ENCODE measurements at places on chromosomes 4 and X. TPM values are rescaled to one million over a fixed set of nuclear protein-coding genes. Genes with fewer than 3 reads are reported as not detected.

Gene MYOZ2
- not detected for total RNA-seq

DNA sequence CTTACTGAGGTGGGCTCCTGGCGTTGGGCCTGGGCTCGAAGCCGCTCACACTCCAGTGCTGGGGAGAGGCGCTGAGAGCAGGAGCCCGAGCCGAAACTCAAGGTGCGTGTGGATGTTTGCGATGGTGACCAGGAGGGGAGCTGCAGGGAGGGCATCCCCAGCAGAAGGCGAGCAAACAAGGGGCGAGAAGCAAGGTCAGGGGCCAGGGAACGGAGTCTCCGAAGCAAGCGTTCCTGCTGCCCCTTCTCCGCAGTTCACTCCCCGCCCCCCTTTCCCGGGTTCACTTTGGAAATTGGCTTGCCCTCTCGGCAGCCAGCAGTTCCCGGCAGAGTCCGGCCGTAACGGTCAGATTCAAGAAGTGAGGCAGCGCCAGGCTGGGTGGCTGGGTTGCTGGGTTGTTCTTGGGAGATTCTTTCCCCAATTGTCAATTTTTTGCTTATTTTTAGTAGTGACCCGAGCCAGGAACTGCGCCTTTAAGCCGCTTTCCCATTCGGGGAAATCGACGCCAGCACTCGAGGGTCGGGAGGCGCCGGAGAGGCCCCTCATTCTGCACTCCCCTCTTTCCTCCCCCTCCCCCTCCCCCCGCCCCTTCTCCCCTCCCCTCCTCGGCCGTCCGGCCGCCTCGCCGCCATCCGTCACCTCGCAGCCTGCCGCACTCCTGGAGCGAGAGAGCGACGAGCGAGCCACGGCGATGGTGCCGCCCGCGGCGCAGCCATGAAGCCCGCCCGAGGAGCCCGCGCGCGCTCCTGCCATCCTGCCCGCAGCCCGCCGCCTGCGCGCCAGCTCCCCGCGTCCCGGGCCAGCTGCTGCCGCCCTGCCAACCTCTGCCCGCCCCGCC, at the start of gene FRMPD3:
Gene FRMPD3, plus strand, starts transcription at position 655 of the 838 bp plus-strand sequence. CDS start 76,937 bp downstream, outside the sequence.
- peak; percentile 49 for DNase-seq
- H3K36me3 ChIP-seq: peaks cover 12% of the 10 kb centered on the region
- peaks cover 16% of the 10 kb centered on the region for H3K4me1 ChIP-seq
- peaks cover 37% of the 10 kb centered on the region for H3K27me3 ChIP-seq
- peak within 1 kb of the TSS; percentile 61 for H3K27ac ChIP-seq
- H3K4me3 ChIP-seq: peak within 1 kb of the TSS; percentile 64

Gene LRIT3
- 0.09 TPM for total RNA-seq

Gene TMEM271
- total RNA-seq: not detected

- peak overlapping the region; percentile 98 for H3K27ac ChIP-seq
- H3K4me3 ChIP-seq: peak overlapping the region; percentile 98
- no peaks in the 10 kb centered on the region for H3K27me3 ChIP-seq
- DNase-seq: peak; percentile 15
Measured at GRCh38 chr4:56979421-56980072, 851 bp downstream of the POLR2B start.

Gene GLRA2
- not detected for total RNA-seq

- H3K36me3 ChIP-seq: no peaks in the 10 kb centered on the region
- no peak overlapping the region for H3K4me3 ChIP-seq
- peaks cover 21% of the 10 kb centered on the region for H3K4me1 ChIP-seq
- no peaks in the 10 kb centered on the region for H3K27me3 ChIP-seq
Measured at GRCh38 chr4:84895283-84895682, 71.2 kb downstream of the WDFY3 start.

- no peak overlapping the region for H3K4me3 ChIP-seq
- DNase-seq: no peak
- no peak overlapping the region for H3K27ac ChIP-seq
- no peaks in the 10 kb centered on the region for H3K36me3 ChIP-seq
- H3K27me3 ChIP-seq: peaks cover under 1% of the 10 kb centered on the region
- H3K4me1 ChIP-seq: no peaks in the 10 kb centered on the region
Measured at GRCh38 chr4:181799561-181800069, 443.6 kb upstream of the TENM3 start.

GRCh38 chr4:38463268-38463958, 200.6 kb upstream of the KLF3 start:
- DNase-seq: no peak
- no peaks in the 10 kb centered on the region for H3K4me1 ChIP-seq
- no peaks in the 10 kb centered on the region for H3K27me3 ChIP-seq
- H3K4me3 ChIP-seq: no peak overlapping the region

- no peaks in the 10 kb centered on the region for H3K36me3 ChIP-seq
- H3K4me1 ChIP-seq: peaks cover 11% of the 10 kb centered on the region
- H3K27ac ChIP-seq: no peak overlapping the region
- H3K27me3 ChIP-seq: no peaks in the 10 kb centered on the region
- no peak for DNase-seq
- H3K4me3 ChIP-seq: no peak overlapping the region
Measured at GRCh38 chrX:134592303-134592702, 66.0 kb downstream of the PLAC1 start.

Gene DRD5
- total RNA-seq: not detected

- H3K4me3 ChIP-seq: no peak overlapping the region
- no peaks in the 10 kb centered on the region for H3K36me3 ChIP-seq
- H3K27ac ChIP-seq: no peak overlapping the region
- H3K27me3 ChIP-seq: no peaks in the 10 kb centered on the region
Measured at GRCh38 chr4:168386002-168386401, 67.5 kb upstream of the DDX60 start.

DNA sequence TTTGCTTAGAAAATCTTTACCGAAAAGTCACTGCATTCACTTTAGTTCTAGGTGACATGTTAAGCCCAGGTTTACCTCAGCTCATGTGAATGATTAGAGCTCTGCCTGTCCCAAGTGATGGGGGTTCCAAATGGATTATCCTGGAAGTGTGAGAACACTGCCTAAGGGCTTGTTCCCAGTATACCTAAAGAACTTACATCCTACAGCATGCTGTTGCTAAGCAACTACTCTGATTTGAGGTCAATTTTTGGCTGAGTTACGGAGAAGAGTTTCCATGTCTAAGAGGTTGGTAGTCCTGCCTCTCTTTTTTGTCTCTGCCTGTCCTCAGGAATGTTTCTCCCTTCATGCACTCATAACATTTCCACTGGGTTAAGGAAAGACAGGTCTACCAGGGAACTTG, 67.6 kb upstream of the UGT2B15 start:
- no peak for DNase-seq
- H3K27ac ChIP-seq: no peak overlapping the region
- no peaks in the 10 kb centered on the region for H3K27me3 ChIP-seq
- H3K36me3 ChIP-seq: no peaks in the 10 kb centered on the region
- no peak overlapping the region for H3K4me3 ChIP-seq

GRCh38 chr4:171646984-171647383, 166.2 kb upstream of the GALNTL6 start:
- DNase-seq: no peak
- no peaks in the 10 kb centered on the region for H3K4me1 ChIP-seq
- H3K4me3 ChIP-seq: no peak overlapping the region
- no peaks in the 10 kb centered on the region for H3K27me3 ChIP-seq

DNA sequence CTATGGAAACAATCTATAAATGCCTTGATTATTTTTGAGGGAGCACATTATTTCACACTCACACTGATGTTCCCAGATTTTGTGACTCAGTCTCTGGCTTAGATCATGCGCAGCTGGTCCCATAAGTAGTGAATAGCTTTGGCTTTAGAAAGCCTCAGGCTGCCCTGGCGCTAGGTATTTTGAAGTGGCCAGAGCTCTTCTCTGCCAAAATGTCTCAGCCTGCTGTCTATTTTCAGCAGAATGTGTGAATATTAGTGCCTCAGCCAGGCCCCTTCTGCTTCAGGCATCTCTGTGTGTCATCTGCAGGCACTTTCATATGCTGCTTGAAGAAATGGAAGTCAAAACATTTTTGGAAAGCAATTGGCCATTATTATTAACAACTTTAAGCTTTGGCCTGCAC, 931.0 kb upstream of the INTU start:
- H3K27ac ChIP-seq: no peak overlapping the region
- no peaks in the 10 kb centered on the region for H3K4me1 ChIP-seq

DNA sequence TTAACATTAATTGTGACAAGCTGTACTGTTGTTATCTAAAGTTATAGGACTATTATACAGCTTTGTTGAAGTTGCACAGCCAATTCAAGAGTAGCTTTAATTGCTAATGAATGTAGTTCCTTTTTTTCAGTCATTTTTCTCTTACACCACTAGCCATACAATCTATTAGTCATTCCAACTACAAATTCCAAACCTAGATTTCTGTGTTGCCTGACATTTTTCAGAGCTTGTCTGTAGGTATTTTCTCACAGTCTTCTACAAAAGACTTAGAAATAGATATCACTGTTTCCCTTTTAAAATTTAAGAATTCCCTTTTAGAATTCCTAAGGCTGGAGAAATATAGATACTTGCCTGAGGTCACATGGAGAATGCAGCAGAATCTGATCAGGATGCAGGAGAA, 307.0 kb upstream of the HS3ST1 start:
- peaks cover 4% of the 10 kb centered on the region for H3K36me3 ChIP-seq
- no peaks in the 10 kb centered on the region for H3K27me3 ChIP-seq

- no peak overlapping the region for H3K4me3 ChIP-seq
- H3K27me3 ChIP-seq: no peaks in the 10 kb centered on the region
- no peaks in the 10 kb centered on the region for H3K4me1 ChIP-seq
- H3K36me3 ChIP-seq: no peaks in the 10 kb centered on the region
- H3K27ac ChIP-seq: no peak overlapping the region
Measured at GRCh38 chr4:94339779-94340178, 2.9 kb downstream of the HPGDS start.

GRCh38 chr4:75338352-75338880, 175.8 kb downstream of the RCHY1 start:
- no peak overlapping the region for H3K27ac ChIP-seq
- no peak overlapping the region for H3K4me3 ChIP-seq
- H3K27me3 ChIP-seq: peaks cover 54% of the 10 kb centered on the region
- H3K4me1 ChIP-seq: no peaks in the 10 kb centered on the region
- DNase-seq: no peak
- no peaks in the 10 kb centered on the region for H3K36me3 ChIP-seq

- DNase-seq: peak; percentile 6
- no peak overlapping the region for H3K4me3 ChIP-seq
- H3K27me3 ChIP-seq: no peaks in the 10 kb centered on the region
Measured at GRCh38 chr4:168560184-168561180, 63.6 kb downstream of the PALLD start.

DNA sequence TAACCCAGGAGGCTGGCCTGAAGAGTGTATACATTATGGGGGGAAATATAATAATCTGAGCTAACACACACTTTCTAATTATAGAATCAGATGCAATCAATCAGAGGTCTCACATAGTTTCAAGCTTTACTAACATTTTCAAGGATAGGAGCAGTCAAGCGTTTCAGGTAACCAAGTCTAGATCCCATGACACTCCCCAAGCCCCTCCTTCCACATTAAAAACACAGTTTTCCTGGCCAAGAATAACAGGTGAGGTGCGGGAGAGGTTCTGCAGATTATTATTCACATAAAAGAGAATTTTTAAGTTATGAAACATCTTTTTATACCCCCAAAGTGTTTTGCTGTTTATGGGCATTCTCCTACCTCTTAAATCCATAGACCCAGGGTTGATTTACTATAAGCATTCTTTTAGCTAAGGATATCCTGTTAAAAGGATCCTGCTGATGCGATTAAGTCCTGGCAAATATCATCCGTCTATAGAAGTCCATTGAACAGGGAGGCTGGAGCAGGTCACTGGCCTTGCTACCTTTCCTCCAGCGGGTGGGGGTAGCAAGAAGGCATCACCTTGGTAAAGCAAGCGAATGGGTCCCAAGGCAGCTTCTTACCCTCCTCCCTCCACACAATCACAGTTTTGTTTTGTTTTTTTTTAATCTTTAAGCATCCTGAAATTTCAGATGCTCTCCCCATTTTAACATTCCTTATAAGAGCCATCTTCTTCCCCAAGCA, 104.7 kb upstream of the GPM6A start:
- H3K27ac ChIP-seq: no peak overlapping the region
- H3K36me3 ChIP-seq: no peaks in the 10 kb centered on the region
- H3K4me1 ChIP-seq: no peaks in the 10 kb centered on the region
- no peaks in the 10 kb centered on the region for H3K27me3 ChIP-seq

GRCh38 chrX:37380256-37380655, 31.1 kb downstream of the PRRG1 start:
- peak overlapping the region; percentile 65 for H3K27ac ChIP-seq
- no peak overlapping the region for H3K4me3 ChIP-seq
- H3K4me1 ChIP-seq: peaks cover 26% of the 10 kb centered on the region

GRCh38 chrX:111671668-111672067, 9.3 kb upstream of the ALG13 start:
- H3K27ac ChIP-seq: no peak overlapping the region
- peaks cover 9% of the 10 kb centered on the region for H3K27me3 ChIP-seq
- H3K36me3 ChIP-seq: no peaks in the 10 kb centered on the region
- H3K4me3 ChIP-seq: no peak overlapping the region
- DNase-seq: no peak

All from Calu3 (cell line).